Testis (tissue), 5 donors: ENCODE measurements at places on chromosomes 7 and 10. TPM values are rescaled to one million over a fixed set of nuclear protein-coding genes. Genes with fewer than 3 reads are reported as not detected.
A peak's percentile ranks its signal among the peaks of the same experiment; 100 is the strongest.

The SPDYE16 gene
- total RNA-seq, result 1.3 TPM

The NPSR1 gene
- total RNA-seq, result 0.25 TPM

DNA sequence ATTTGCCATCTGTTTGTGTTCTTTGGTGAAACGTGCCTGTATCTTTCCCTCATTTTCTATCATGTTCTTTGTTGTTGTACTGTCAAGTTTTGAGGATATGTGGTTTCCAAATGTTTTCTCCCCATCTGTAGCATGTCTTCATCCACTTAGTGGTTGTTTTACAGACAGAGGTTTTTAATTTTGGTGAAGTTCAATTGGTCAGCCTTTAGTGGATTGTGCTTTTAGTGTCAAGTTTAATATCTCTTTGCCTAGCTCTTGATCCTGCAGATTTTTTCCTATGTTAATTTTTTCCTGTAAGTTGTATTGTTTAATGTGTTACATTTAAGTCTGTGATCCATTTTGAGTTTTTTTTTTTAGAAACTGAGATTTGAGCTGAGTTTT is 95.9 kb downstream of the ANKRD61 start:
- DNase-seq, result no peak
- H3K4me1 ChIP-seq, result no peaks in the 10 kb centered on the region

GRCh38 chr7:134691546-134692343 is 45.1 kb downstream of the BPGM start:
- peaks cover 18% of the 10 kb centered on the region for H3K4me1 ChIP-seq
- peak overlapping the region; percentile 46 for H3K27ac ChIP-seq
- no peaks in the 10 kb centered on the region for H3K27me3 ChIP-seq
- peak; percentile 27 for DNase-seq
- no peaks in the 10 kb centered on the region for H3K36me3 ChIP-seq

DNA sequence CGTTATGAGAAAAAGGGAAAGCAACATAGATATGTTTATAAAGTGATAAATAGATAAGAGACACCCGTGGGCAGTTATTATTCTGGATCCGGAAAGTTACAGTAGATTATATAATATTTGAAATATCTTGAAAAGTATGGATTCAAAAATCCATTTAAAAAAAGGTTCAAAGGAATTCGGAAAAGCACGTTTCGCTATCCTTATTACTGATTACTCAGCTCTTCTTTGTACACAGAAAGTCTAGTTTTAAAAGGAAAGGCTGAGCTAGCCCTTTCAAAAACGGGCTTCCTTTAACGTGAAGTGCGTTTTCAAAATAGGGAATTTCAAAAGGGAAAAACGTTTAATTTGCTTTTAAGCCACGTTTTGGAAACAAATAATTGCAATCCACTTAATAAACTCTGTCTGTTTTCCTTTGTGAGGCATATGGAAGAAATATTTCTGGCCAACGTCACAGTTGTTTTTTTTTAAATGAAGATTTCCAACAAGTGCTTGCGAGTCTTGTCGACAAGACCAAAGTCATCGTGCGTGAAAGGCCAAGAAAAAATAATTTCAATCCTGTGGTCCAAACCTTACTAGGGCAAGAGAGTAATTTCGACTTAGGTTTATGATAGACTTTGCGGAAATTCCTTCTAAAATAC is 2.2 kb upstream of the SKIDA1 start:
- H3K27me3 ChIP-seq, result no peaks in the 10 kb centered on the region
- H3K4me3 ChIP-seq, result peak overlapping the region; percentile 76
- H3K4me1 ChIP-seq, result peaks cover 23% of the 10 kb centered on the region
- no peaks in the 10 kb centered on the region for H3K36me3 ChIP-seq

DNA sequence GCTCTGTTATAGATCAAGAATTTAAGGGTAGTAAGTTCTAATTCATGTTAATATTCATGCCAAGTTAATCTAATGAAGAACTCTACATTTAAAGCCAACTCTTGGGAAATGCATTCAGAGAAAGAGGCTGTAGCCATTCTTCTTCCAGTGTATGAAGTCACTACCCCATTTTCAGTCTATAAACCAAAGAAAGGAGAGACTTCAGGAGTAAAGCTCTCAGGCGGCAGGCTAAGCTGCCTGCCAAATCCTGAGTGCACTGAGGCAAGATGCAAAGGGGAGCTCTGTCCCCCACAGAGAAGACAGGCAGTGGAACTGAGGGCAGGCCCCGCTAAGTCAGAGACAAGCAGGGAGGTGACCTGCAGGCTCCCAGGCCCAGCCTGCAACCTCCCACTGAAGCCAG is 41.5 kb downstream of the SLIT1 start:
- no peak overlapping the region for H3K4me3 ChIP-seq
- no peaks in the 10 kb centered on the region for H3K4me1 ChIP-seq
- no peaks in the 10 kb centered on the region for H3K27me3 ChIP-seq
- DNase-seq, result no peak

- no peak for DNase-seq
- H3K36me3 ChIP-seq, result no peaks in the 10 kb centered on the region
- no peaks in the 10 kb centered on the region for H3K4me1 ChIP-seq
- H3K27ac ChIP-seq, result no peak overlapping the region
Measured at GRCh38 chr7:95018021-95018420, 110.6 kb downstream of the PPP1R9A start.

GRCh38 chr7:149196705-149197171 is 1.4 kb downstream of the ZNF282 start:
- H3K4me1 ChIP-seq, result peaks cover 9% of the 10 kb centered on the region
- DNase-seq, result no peak
- H3K36me3 ChIP-seq, result no peaks in the 10 kb centered on the region

DNA sequence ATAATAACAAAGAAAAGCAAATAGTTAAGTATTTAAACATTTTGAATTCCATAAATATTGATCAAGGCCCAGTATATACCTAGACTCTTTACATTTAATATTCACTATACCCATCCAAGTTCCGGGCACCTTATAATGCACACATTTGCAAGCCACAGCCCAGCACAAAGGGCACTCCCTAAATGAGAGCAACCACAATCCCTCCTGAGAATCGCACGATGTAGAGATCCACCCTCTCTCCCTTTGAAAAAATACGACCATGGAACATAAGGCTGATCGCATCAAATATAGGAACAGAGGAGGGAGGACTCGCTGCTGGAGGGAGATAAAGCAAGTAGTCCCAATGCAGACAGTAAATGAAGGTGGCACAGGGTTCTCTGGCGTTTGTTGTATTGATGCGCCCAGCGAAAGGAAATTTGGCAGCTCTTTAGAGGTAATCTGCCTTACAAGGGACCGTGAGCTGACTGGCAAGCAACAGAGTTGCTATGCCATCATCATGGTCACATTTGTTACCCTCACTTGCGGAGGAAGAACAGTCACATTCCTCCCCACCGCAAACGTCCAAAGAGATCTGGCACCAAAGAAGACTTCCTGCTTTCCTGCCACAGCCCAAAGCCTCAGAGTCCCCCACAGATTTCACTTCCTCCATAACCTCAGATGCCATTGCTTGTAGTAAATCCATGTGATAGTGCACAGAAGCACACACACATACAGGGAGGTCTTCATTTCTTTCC is 16.1 kb upstream of the TAS2R40 start:
- DNase-seq, result peak; percentile 35
- no peaks in the 10 kb centered on the region for H3K36me3 ChIP-seq
- H3K4me3 ChIP-seq, result no peak overlapping the region
- H3K27me3 ChIP-seq, result no peaks in the 10 kb centered on the region

- DNase-seq, result peak; percentile 78
- peak overlapping the region; percentile 99 for H3K27ac ChIP-seq
- H3K27me3 ChIP-seq, result no peaks in the 10 kb centered on the region
Measured at GRCh38 chr7:105015390-105015965, 1.5 kb downstream of the KMT2E start.

DNA sequence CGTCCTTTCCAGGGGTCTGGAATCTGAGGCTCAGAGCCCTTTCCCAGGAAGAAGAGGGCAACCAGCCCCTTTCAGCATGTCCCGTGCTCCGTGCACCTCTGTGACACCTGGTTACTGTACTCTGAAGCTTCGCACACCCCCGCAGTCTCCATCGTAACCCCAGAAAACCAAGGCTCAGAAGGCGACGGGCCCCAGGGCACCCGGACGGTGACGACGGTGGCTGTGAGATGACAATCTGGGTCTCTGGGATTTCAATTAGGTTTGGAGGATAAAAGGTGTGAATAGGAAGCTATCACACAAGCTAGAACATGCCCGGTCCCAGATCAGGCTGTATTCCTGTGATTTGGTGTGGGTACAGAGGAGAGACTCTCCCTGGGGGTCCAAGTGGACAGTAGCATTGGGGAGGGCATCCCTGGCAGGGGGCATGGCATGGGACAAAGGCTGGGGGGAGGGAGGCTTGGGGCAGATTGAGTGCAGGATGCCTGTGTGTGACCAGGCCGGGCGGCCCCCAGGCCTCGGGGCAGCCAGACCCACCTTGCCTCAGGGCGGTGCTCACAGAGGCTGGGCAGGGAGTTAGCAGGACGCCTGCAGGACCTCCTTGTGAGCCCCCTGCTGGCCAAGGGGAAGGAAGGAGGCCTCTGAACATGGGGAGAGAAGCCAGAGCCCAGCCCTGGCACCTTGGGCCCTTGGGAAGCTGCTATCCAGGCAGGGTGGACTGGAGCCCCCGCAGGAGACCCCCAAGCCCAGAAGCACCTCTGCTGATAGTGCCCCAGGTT is 23.4 kb upstream of the PSMG3 start:
- H3K36me3 ChIP-seq, result no peaks in the 10 kb centered on the region
- no peak overlapping the region for H3K27ac ChIP-seq
- no peak for DNase-seq
- no peaks in the 10 kb centered on the region for H3K27me3 ChIP-seq

GRCh38 chr10:132527339-132528063 is 10.1 kb upstream of the INPP5A start:
- no peaks in the 10 kb centered on the region for H3K36me3 ChIP-seq
- no peak for DNase-seq
- no peak overlapping the region for H3K27ac ChIP-seq
- no peak overlapping the region for H3K4me3 ChIP-seq

GRCh38 chr10:71882813-71883659 is 32.0 kb upstream of the PSAP start:
- no peak overlapping the region for H3K4me3 ChIP-seq
- no peaks in the 10 kb centered on the region for H3K27me3 ChIP-seq
- no peak overlapping the region for H3K27ac ChIP-seq
- peaks cover 14% of the 10 kb centered on the region for H3K4me1 ChIP-seq

The ADAM22 gene
- total RNA-seq, result 4.4 TPM

GRCh38 chr7:151520419-151521261 is 945 bp upstream of the RHEB start:
- H3K36me3 ChIP-seq, result no peaks in the 10 kb centered on the region
- peak; percentile 40 for DNase-seq
- H3K4me3 ChIP-seq, result peak overlapping the region; percentile 58
- H3K4me1 ChIP-seq, result peaks cover 9% of the 10 kb centered on the region
- peak overlapping the region; percentile 99 for H3K27ac ChIP-seq
- no peaks in the 10 kb centered on the region for H3K27me3 ChIP-seq

GRCh38 chr10:35508647-35509046 is 96.5 kb upstream of the GJD4 start:
- no peaks in the 10 kb centered on the region for H3K36me3 ChIP-seq
- H3K4me3 ChIP-seq, result no peak overlapping the region
- DNase-seq, result no peak
- no peaks in the 10 kb centered on the region for H3K27me3 ChIP-seq

DNA sequence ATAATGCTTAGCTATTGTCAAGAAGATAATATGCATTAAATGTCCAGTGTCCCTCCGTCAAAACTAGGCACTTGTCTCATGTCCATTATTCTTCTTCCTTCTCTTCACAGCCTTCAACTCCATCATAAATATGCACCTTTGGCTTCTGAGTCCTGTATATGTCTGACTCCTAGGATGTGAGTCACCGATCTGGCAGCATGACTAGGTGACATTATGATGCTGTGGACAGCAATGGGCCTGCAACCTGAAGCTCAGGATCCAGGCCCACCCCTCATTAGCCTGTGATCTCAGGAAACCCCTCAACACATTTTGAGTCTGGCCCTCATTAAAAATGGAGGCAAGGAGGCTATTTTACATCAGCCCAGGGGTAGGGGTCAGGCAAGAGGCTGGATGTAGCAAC is 362.5 kb upstream of the ZMIZ1 start:
- H3K27me3 ChIP-seq, result no peaks in the 10 kb centered on the region
- no peak for DNase-seq
- no peak overlapping the region for H3K4me3 ChIP-seq
- H3K4me1 ChIP-seq, result no peaks in the 10 kb centered on the region

The LIPN gene
- not detected for total RNA-seq

DNA sequence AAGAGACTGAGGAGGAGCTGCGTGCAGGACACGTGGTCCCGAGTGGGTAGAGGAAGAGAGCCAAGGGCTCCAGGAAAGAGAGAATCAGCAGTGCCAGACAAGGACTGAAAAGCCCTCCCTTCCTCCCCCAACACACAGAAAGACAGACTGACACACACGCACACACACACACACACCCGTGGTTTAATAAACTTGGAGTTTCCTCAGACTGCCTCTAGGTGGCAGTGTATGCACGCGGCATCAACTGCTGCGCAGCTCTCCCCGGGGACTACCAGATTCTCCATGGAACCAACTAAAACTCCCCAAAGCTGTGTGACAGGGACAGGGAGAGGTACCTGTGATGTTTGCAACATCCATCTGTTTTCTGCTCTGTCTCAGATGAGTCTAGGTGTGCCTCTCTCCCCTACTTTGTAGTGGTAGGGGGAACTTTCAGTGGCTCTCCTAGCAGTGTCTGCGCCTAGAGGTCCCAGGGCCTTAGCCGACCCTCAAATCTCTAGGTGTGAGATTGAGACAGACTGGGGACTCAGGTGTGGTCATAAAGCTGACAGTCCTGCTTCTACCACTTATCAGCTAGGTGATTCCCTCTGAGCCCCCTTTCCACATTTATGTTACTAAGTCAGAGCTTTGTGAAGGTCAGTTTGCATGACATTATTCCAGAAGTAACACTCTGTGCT is 9.3 kb upstream of the TSPAN14 start:
- H3K36me3 ChIP-seq, result no peaks in the 10 kb centered on the region
- H3K4me3 ChIP-seq, result no peak overlapping the region
- no peaks in the 10 kb centered on the region for H3K27me3 ChIP-seq
- DNase-seq, result peak; percentile 83

DNA sequence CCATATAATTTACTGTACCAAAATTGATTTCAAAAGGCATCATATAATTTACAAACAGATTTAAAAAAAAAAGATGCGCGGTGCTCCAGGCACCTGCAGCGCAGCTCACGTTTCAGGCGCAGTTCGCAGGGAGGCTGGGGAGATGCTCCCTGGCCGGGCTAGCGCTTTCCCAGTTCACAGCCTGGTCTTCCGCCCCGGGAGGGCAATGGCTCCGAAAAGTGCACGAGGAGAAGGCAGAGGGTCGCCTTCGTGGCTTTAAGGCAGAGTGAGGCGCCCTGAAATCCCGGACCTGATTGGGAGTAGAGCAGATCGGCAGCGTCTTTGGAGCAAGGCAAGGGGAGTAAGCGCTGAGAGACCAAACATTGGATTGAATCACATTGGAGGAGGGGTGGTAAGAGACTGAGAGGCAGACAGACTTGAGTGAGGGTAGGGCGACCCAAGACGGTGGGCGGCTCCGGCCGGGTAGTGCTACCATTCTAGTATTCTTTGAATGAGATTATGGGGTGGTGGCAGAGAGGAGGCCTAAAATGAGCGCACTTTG is 1.5 kb downstream of the NEUROG3 start:
- H3K27ac ChIP-seq, result no peak overlapping the region
- no peaks in the 10 kb centered on the region for H3K36me3 ChIP-seq
- peaks cover 3% of the 10 kb centered on the region for H3K27me3 ChIP-seq
- no peak for DNase-seq
- H3K4me3 ChIP-seq, result no peak overlapping the region
